ENCODE measurements at places on chromosomes 2 and 18.

DNA sequence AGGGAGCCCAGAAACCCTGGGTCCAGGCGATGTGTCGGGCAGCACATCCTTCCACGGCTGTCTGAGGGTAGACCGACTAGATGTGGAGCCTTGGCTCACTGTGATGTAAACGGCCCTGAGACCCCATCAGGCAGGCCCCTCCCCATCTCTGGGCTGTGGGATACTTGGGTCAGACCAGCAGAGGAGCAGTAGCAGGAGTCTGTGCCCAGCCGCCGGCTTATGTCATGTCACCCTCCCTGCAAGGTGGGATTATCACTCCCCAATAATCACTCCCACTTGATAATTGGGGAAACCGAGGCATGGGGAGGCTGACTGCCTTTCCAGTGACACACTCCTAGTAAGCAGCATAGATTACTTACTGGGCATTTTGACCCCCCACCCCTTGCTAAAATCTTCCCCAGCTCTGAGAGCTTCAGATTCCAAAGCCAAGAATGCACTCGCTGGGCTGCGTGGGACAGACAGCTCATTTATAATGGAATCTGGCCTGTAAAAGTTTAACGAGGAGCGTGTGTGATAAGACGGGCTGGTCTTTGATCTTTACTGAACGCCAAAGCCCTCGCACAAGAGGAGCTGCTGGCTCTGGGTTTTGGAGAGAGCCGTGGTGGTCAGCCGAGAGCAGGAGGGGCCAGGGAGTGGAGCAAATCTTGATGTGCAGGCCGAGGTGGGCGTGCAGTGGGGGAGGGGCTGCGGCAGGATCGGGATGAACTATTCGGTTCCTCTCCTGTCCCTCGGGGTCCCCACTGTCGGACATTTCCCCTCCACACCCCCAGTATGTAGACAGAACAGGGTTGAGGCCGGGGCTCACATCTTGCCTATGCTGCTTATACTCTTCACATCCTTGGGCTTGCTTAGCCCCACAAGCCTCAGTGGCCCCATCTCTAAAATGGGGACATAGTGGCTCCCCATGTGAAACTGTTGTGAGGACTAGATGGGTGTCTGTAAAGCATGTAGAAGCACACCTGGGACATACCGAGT is 200.0 kb downstream of the GLI2 start:
- DNase-seq = no peak

GRCh38 chr2:117323331-117323730 is 491.2 kb upstream of the DDX18 start:
- DNase-seq = no peak

GRCh38 chr2:241567776-241568175 is 9.2 kb downstream of the BOK start:
- DNase-seq = no peak

GRCh38 chr2:156619021-156619539 is 182.9 kb downstream of the GPD2 start:
- DNase-seq = no peak

GRCh38 chr18:14922965-14923565 is 175.1 kb downstream of the ANKRD30B start:
- no peak for DNase-seq

Data from NCI-H187 treated with DMSO at 0.1 percent for 48 hours (cell line).